ENCODE measurements at places on chromosomes 3 and 15. TPM values are rescaled to one million over a fixed set of nuclear protein-coding genes. Genes with fewer than 3 reads are reported as not detected.

CCR2 gene
- total RNA-seq = not detected

GP5 gene
- total RNA-seq = 0.24 TPM

POMGNT2 gene
- total RNA-seq = 22.4 TPM

FBXW12 gene
- not detected for total RNA-seq

PTX3 gene
- 417 TPM for total RNA-seq

TMEM108 gene
- total RNA-seq = 1.1 TPM

SLC12A1 gene
- total RNA-seq = 0.13 TPM

EFCC1 gene
- 0.65 TPM for total RNA-seq

Measured in epithelial cell of alveolus of lung (primary cell).